CD4-positive, alpha-beta T cell treated with Interleukin-6 at 100 ng/mL for 8 hours (primary cell): ENCODE measurements at places on chromosomes 16 and 17.

- DNase-seq: no peak
These were observed 109.7 kb downstream of the VAT1L start for GRCh38 chr16:77897831-77898605.

DNA sequence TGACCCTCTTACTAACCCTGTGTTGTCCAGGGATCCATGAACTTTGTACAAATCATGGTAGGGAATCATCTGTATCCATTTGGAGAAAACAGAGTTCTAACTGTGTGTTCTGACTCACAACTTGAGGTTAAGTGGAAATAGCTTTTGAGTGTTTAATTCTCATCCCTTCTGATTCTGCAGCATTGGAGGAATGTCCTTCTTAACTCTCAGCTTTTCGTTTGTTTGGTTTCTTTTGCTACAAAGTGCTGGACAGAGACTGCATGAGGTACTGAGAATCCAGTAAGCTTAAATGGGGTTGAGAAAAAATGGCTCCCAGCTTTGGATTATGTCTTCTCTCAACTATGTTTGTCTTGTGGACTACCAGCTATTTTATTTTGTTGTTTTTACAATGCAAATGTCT, 352.1 kb upstream of the KIF2B start:
- no peak for DNase-seq

GRCh38 chr16:19363740-19364139, 53.9 kb upstream of the TMC5 start:
- DNase-seq: no peak

- DNase-seq: no peak
These were observed 613.5 kb downstream of the RBFOX1 start for GRCh38 chr16:7946142-7946541.

- DNase-seq: no peak
These were observed 688.8 kb downstream of the WWOX start for GRCh38 chr16:78788276-78788675.

DNA sequence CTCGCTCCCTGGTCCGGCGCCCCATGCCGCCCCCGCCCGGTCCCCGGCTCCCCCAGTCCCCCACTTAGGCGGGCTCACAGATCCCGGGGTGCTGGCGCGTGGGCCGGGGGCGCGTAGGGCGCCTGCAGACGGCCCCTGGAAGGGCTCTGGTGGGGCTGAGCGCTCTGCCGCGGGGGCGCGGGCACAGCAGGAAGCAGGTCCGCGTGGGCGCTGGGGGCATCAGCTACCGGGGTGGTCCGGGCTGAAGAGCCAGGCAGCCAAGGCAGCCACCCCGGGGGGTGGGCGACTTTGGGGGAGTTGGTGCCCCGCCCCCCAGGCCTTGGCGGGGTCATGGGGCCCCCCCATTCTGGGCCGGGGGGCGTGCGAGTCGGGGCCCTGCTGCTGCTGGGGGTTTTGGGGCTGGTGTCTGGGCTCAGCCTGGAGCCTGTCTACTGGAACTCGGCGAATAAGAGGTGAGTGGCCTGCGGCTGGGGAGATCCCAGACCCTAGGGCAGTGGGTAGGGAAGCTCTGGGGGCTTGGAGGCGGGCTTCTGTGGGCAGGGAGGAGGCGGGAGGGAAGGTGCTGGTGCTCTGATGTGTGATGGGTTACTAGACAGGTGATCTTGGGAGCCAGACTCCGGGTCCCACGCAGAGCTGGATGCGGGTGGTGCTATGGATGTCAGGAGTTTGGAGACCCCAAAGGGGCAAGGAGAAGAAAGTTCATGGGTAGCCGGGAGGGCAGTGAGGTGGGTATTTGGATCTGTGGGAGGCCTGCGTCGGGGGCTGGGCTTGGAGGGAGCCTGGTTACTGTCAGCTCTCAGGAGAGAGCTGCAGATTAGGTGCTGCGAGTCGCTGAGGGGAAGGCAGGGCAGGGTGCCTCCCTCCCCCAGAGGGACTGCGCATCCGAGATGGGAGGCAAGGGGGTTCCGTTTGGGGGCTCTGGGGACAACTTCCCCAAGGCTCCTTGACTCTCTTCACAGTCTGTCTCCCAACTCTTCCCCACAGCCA, 560 bp downstream of the EFNB3 start:
- no peak for DNase-seq

DNA sequence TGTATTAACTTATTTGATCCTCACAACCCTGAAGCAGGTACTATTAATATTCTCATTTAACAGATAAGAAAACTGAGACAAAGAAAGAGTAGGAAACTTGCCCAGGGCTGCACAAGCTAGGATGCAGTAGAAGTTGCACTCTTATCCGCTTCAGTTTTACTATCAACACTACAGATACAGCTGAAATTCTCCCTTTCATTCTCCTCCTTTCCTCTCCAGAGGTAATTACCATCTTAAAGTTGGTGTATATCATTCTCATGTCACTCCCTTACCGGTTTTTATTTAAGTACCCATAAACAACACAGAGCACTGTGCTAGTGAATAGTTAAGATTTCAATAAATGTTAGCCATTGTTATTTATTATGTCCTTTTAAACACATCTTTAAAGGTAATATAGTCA, 3.5 kb downstream of the GDE1 start:
- DNase-seq: no peak

DNA sequence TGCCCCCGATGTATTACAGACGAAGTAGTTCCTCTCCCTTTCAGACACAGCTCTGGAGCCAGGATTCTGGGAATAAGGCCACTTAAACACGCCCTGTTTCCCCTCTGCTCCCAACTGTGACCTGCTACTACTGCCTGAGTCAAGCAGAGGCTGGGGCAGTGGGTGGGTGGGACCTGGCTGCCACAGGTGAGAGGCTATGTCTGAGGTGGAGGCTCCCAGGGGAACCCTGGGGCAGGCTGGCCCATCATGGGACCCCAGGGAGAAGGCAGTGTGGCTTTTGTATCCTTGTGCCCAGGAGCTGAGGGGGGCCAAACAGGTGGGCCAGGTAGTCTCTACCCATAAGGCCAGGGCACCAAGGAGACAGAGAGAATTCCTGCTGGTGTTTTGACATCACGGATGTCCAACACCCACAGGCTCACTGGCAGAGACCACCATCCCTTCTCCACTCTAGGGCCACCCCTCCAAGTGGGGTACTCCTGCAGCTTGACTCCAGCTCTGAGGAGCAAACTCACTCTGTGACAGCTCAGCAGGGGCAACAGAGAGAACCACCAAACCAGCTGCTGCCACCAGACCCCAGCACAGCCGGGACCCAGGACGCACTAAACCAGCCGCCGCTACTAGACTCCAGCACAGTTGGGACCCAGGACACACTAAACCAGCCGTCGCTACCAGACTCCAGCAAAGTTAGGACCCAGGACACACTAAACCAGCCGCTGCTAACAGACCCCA, 105.3 kb upstream of the SMURF2 start:
- no peak for DNase-seq

GRCh38 chr17:82948081-82948511, 108.3 kb upstream of the ZNF750 start:
- DNase-seq: no peak

GRCh38 chr17:69454051-69454450, 39.6 kb downstream of the MAP2K6 start:
- DNase-seq: no peak

GRCh38 chr16:23575834-23576233, 18.3 kb downstream of the UBFD1 start:
- DNase-seq: no peak

DNA sequence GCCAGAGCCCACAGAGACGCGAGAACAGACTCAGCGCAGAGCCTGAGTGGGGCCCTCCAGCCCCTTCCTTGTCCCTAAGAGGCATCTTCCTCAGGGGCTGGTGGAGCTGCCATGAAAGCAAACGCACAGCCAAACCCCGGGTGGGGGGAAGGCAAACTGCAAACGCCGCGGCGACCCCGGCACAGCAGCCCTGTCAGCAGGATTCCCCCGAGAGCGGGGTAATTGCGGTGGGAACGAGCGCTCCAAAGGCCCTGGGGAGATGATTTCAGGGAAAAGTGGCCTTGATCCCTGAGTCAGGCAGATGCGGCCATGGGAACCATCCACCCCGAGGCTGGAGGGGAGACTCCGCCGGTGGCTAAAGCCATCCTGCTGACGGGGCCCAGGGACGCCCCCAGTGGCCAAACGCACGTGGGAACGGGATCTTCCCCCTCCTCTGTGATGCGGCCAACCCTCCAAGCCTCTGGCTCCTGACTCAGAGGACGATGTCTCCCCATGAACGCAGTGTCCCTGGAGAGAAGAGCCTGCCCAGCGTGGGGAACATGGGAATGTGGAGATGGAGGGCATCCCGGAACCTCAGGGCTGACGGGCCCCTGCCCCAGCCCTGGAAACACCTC, 25.1 kb downstream of the SLC7A5 start:
- no peak for DNase-seq

DNA sequence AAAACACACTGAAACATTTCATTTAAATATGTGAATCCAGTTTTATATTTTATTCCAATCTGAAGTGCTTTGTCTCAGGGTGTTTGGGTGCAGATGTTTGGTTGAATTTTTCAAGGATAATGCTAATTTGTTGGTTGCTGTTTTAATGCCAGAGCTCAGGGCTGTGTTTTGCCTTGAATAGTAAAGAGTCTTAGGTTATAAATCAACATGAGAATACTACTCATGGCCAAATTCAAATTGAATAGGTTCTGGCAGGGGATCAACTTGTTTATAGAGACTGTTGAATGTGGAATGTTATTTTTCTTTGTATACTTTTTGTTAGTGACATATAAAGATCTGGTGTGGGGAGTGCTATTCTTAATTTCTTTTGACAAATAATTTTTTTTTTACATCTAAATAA, 18.8 kb downstream of the TOM1L1 start:
- no peak for DNase-seq

DNA sequence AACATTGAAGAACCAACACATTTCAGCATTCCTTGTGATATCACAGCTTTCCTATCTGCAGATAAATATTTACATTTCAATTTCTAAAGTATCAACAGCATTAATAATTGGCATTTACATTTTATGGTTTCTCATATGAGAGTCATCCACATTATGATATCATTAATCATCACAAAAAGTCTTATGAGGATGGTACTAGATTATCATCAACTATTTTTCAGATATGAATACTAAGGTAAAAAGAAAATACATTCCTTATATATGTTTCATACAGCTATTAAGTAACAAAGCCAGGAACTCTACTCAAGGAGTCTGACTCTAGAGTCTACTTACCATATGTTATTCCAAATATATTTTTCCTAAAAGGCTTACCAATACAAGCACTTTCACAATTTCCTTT, 40.7 kb downstream of the ABCA5 start:
- no peak for DNase-seq

- no peak for DNase-seq
These were observed 4.4 kb downstream of the STX8 start for GRCh38 chr17:9571201-9571600.

DNA sequence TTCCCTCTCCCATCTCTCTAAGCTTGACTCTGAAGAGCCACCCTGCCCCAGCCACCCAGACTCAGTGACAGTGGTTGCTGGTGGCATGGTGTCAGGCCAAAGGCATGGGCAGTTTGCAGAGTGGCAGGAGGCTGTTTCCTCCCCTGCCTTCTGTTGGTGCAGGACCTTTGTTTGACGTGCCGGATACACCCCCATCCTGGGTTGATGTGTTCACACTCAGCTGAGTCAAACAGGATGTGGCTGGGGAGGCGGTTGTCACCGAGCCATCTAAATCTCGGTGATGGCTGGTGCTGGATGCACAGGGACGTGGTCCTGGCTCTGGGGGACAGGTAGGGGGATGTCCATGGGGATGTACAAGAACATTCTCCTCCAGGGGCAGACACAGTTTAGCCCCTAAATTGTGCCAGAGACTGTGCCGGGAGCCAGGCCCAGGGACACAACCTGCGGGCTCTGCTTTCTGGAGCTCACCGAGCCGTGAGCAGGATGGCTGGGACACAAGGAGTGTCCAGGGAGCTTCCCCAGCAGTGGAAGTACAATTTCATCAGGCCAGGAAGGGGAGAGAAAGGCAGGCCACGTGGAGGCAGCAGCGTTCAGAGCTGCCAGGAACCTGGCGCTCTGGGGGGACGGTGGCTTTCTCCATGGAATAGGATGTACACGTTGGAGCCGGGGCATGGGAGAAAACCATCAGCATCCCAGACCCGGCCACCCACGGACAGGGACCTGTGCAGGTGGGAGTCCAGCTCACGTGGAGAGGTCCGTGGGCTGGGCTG, 264.2 kb downstream of the SEC14L1 start:
- peak; percentile 89 for DNase-seq

DNA sequence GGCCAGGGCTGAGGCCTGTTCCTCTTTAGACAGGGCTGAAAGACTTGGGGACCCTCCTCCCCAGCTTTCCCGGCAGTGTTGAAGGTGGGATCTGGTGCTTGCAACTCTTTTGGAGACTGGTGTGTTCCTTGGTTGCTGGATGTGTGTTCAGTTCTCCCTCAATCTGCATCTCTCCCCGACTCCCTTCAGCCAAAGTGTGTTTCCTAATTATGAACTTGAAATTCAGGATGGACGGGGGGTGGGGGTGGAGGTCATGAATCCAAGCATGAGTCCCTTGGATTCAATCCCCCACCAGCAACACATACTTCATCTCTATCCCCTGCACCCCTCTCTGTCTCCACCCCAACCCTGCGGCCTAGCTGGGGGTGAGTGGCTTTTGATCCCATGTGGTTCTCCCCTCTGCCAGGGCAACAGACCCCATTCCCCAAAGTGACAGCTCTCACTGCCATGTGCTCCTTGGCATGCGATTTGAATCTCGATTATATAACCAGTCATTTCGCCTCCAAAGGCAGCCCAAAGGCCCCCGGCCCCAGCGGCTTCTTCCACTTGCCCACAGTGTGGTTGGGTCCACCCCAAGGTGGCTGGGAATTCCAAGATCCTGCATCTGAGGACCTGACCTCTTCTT, 1.3 kb downstream of the ARHGAP23 start:
- no peak for DNase-seq

- peak; percentile 47 for DNase-seq
These were observed 375 bp upstream of the SPN start for GRCh38 chr16:29662729-29663015.

GRCh38 chr16:51509336-51509735, 358.3 kb upstream of the SALL1 start:
- no peak for DNase-seq

DNA sequence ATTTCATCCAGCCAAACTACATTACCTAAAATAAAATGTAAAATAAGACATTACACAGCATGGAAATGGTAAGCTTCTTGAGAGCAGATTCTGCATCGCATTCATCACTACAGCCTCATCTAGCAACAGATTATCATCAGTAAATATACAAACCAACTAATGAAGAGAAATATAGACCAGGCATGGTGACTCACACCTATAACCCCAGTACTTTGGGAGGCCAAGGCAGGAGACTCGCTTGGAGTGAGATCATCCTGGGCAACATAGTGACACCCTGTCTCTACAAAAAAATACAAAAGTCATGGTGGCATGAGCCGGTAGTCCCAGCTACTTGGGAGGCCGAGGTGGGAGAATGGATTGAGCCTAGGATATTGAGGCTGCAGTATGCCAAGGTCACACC, 19.9 kb downstream of the NCBP3 start:
- DNase-seq: no peak

- no peak for DNase-seq
These were observed 328 bp downstream of the LLGL1 start for GRCh38 chr17:18225642-18226283.

GRCh38 chr17:43740541-43740940, 18.1 kb downstream of the SOST start:
- no peak for DNase-seq
